ENCODE measurements at places on chromosomes 5 and 9. TPM values are rescaled to one million over a fixed set of nuclear protein-coding genes. Genes with fewer than 3 reads are reported as not detected.

Gene PCDHGB1
- 6.0 TPM for total RNA-seq

Gene MAST4
- 40.1 TPM for total RNA-seq

Gene NDUFS6
- total RNA-seq: 26.5 TPM

Gene OCLN
- 50.4 TPM for total RNA-seq

Gene COL15A1
- 107 TPM for total RNA-seq

Gene PCAT7
- total RNA-seq: 0.06 TPM

Gene NMUR2
- total RNA-seq: 0.12 TPM

Gene CCL28
- 4.0 TPM for total RNA-seq

Gene BAG1
- 75.6 TPM for total RNA-seq

Gene SLC2A6
- 4.0 TPM for total RNA-seq

Gene FSTL4
- total RNA-seq: 2.6 TPM

Gene DAB2
- 101 TPM for total RNA-seq

Gene EPB41L4B
- total RNA-seq: 10.5 TPM

Gene PLPPR1
- 24.8 TPM for total RNA-seq

Gene FOXD4L5
- 0.06 TPM for total RNA-seq

Gene SLC27A6
- total RNA-seq: 0.93 TPM

Gene NRARP
- total RNA-seq: 10.1 TPM

Gene TAF11L10
- not detected for total RNA-seq

Gene GRXCR2
- 0.29 TPM for total RNA-seq

Gene PRR7
- total RNA-seq: 2.4 TPM

Gene KCTD16
- total RNA-seq: 2.8 TPM

Gene MARVELD2
- 26.8 TPM for total RNA-seq

Gene CCL21
- total RNA-seq: 26.2 TPM

Gene PCDHGA8
- 6.2 TPM for total RNA-seq

Gene TGFBI
- total RNA-seq: 224 TPM

Gene QRFP
- total RNA-seq: not detected

Gene PCDHA1
- total RNA-seq: 0.12 TPM

Gene NUDCD2
- 10.7 TPM for total RNA-seq

Gene SLC25A2
- total RNA-seq: 0.35 TPM

Gene AGXT2
- 25.9 TPM for total RNA-seq

Gene SGCD
- 26.6 TPM for total RNA-seq

Gene LMBRD2
- 14.7 TPM for total RNA-seq

Gene SLC22A4
- total RNA-seq: 4.3 TPM

Gene PDCD1LG2
- total RNA-seq: 0.64 TPM

Gene LTC4S
- 1.5 TPM for total RNA-seq

Gene LEAP2
- total RNA-seq: 5.3 TPM

Gene WDR38
- not detected for total RNA-seq

Gene PRR16
- total RNA-seq: 5.1 TPM

Gene F2RL1
- total RNA-seq: 25.9 TPM

Gene PCDHGA3
- total RNA-seq: 4.8 TPM

Gene IL4
- not detected for total RNA-seq

Gene SPINK7
- not detected for total RNA-seq

Gene RNF20
- total RNA-seq: 24.8 TPM

Gene CCDC69
- 7.6 TPM for total RNA-seq

Gene KIF4B
- total RNA-seq: 0.12 TPM

Gene CXXC5
- 196 TPM for total RNA-seq

Gene FOXD4L6
- total RNA-seq: not detected

All from metanephros (tissue), 2 donors.